IMR-90 (cell line): ENCODE measurements at places on chromosomes 7 and 10.

GRCh38 chr7:94632338-94633013 lies 23.5 kb downstream of the SGCE start:
- DNase-seq, result peak; percentile 80

DNA sequence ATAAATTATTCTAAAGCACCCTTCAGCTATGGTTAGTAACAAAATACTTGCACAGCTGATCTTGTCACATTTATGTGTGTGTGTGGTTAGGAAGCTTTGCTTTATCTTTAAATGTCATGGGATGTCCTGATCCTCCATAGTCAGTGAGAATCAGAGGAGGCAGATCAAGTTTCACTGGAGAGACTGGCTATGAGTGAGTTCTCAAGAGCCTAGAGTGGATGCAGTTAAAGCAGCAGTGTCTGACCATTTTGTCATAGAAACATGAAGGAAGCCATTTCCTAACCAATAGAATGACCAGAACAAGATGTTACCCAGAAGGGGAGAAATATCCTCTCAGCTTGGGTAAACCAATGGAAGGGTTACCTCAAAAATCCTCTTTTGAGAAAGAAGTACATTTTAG lies 207.2 kb upstream of the DKK1 start:
- DNase-seq, result peak; percentile 39

DNA sequence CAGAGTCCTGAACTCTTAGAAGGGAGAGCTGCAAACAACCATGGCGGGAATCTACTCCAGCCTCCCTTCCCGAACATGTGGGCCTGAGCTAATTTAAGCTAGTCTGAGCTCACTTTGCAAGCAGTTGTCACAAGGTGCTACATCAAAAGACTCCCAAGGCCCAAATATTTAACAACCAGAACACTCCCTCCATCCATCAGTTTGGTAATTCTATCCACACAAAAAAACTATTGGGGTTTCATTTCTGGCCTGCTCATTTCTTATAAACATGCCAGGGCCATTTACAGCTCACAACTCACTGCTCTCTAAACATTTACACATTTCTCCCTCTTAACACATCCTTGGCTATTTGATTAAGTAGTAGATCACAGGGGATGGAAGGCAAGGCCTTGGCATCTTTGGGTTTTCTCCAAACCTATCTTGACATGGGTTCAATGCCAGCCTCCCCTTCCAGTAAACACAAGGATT lies 263.4 kb downstream of the KCNMA1 start:
- DNase-seq, result peak; percentile 68

DNA sequence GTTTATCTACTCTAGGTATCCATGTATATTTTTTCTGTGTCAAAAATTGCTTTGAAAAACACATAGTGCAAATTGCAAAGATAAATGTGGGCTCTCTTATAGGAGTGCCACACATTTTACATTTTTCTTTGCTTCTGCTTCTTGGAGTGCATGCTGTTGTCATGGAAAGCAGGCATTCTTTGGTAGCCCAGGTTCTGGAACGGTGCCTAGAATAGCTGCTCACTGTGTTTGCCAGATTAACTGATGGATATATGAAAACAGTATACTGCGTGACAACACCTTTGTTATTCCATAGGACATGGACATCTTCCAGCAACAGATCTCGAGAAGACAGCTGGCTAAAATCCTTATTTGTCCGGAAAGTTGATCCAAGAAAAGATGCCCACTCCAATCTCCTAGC lies 13.4 kb downstream of the NIPSNAP2 start:
- DNase-seq, result peak; percentile 60
